IgD-negative memory B cell (primary cell): ENCODE measurements at places on chromosomes 3 and 15. TPM values are rescaled to one million over a fixed set of nuclear protein-coding genes. Genes with fewer than 3 reads are reported as not detected.

The SERPINI2 gene
- polyA plus RNA-seq: not detected

The BTLA gene
- polyA plus RNA-seq: 85.4 TPM

The TMEM45A gene
- 0.14 TPM for polyA plus RNA-seq

The INSYN1 gene
- polyA plus RNA-seq: not detected

The GRM2 gene
- not detected for polyA plus RNA-seq

The MOBP gene
- not detected for polyA plus RNA-seq

The LTK gene
- 2.0 TPM for polyA plus RNA-seq

The AP4E1 gene
- polyA plus RNA-seq: 2.5 TPM

The RETNLB gene
- polyA plus RNA-seq: not detected

The NLGN1 gene
- polyA plus RNA-seq: not detected

The EXD1 gene
- polyA plus RNA-seq: not detected

The CFAP20DC gene
- polyA plus RNA-seq: 0.53 TPM

The ASB14 gene
- 0.53 TPM for polyA plus RNA-seq

The SNAP23 gene
- 113 TPM for polyA plus RNA-seq

The GUCA1C gene
- polyA plus RNA-seq: not detected

The ARRDC4 gene
- 0.90 TPM for polyA plus RNA-seq

The GTF2A2 gene
- 127 TPM for polyA plus RNA-seq

The NIT2 gene
- polyA plus RNA-seq: 55.6 TPM

The SEMA5B gene
- not detected for polyA plus RNA-seq

The MESP2 gene
- polyA plus RNA-seq: not detected

The ARNT2 gene
- not detected for polyA plus RNA-seq

The NMB gene
- 5.1 TPM for polyA plus RNA-seq

The CD80 gene
- polyA plus RNA-seq: 9.3 TPM

The ELL3 gene
- polyA plus RNA-seq: 9.3 TPM

The LRRC31 gene
- polyA plus RNA-seq: not detected

The NR2E3 gene
- polyA plus RNA-seq: 0.78 TPM

The PP2D1 gene
- 0.64 TPM for polyA plus RNA-seq

The NR1I2 gene
- 0.58 TPM for polyA plus RNA-seq

The UBAP1L gene
- polyA plus RNA-seq: 0.26 TPM

The COL6A5 gene
- polyA plus RNA-seq: not detected

The ABI3BP gene
- polyA plus RNA-seq: not detected

The TP63 gene
- polyA plus RNA-seq: 1.0 TPM

The LIPH gene
- polyA plus RNA-seq: not detected

The LMCD1 gene
- polyA plus RNA-seq: 4.8 TPM

The ITPKA gene
- polyA plus RNA-seq: not detected

The FBXL22 gene
- polyA plus RNA-seq: 0.73 TPM
